Motor neuron (in vitro differentiated cells): ENCODE measurements at places on chromosomes 2 and 18. TPM values are rescaled to one million over a fixed set of nuclear protein-coding genes. Genes with fewer than 3 reads are reported as not detected.

PLCD4 gene
- total RNA-seq: 12.1 and 13.7 TPM in 2 replicates

SERPINB4 gene
- total RNA-seq: 0.29 TPM in 1 of 2 replicates, not detected in the other

DNA sequence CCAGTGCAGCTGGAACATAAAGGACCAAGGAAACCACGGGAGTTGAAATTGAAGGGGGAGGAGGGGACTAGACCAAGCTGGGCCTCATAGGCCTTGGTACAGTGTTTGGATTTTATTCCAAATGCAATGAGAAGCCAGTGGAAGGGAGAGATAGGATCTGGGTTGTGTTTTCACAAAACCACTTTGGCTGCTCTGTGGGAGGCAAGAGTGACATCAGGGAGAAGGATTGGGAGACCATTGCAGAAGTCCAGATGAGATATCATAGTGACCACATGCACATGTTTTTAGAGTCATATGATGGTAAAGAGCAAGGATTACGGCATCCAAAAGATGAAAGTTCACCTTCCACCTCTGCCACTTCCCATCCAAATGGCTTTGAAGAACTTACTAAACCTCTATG is 210.2 kb downstream of the PAX3 start:
- ATAC-seq: no peak

DNA sequence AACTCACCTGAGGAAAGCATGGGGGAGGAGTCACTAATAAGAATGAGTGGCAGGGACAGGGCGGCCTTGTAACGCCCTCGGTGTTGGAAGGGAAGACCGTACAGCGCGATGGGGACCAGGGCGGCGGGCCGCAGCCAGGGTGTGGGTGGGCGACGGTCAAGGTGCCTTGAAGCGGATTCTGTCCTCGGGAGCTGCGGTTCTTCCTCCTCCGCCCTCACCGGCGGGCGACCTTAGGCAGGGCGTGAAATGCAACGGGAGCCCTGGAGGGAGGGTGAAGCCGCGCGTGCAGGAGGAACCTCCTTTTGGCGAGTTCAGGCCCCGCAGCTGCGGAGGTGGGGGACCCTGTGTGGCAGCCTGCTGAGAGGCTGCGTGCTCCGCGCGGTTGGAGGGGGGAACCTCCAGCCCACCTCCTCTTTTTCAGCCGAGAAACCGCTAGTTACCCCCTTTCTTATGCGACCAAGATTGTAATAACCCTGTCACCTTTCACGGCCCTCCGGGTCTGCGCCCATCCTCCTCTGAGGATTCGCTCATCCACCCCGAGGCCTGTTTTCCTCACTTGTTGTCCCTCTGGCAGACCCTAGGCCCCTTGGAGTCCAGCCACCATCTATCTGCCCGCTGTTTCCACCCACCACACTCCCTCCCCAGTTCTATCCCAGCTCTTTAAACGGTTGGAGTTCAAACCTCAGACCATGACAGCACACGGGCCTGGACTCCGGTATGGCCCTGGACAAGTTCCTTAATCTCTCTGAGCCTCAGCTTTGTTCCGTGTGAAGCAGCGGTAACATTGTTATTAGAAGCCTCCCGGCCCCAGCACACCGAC is 823 bp upstream of the RNU2-63P start:
- peak; percentile 47 for ATAC-seq

MRO gene
- 0.52 and 1.00 TPM in 2 replicates for total RNA-seq

DNA sequence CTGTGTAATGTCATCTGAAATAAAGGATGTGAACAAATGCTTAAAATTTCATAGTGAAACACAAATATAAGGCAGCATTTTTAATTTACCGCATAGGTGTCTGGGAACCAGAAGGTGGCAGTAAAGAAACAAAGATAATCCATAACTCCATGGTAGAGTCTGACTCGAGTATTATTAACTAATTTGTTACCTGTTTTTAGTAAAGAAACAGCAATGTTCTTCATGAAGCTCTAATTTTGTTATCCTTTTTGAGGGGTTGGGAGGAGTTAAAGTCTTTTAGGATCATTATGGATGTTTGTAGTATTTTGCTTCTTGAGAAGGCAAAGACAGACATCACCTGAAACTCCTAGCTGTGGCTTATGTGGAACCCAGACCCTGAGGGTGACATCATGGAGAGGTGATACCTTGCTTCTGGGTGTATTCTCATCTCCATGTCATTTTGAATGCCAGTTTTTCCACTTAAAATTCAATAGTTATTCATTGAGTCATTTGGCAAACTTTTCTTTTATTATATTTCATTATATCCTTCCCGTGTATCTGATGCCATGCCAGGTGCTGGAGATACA is 286.2 kb upstream of the EPAS1 start:
- ATAC-seq: no peak

GDF7 gene
- total RNA-seq: 0.16 and 0.25 TPM in 2 replicates

DNA sequence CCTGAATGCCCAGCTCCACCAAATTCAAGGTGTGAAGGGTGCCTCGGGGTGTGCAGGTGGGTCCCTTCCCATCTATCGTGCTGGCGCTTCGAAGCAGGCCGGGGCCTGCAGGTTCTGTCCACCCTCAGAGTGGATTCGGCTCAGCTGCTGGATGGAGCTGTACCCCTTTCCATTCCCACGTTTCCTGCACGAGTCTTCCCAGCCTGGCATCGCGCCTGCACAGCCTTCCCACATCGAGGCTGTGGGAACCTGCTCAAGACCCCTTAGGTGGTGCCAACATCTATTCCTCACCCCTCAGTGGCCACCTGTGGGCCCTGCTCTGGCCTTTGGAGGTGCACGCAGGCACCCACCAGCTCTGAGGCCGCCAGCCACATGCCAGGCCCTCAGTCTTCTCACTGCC is 65.7 kb downstream of the PDCL3 start:
- ATAC-seq: no peak

MORN2 gene
- total RNA-seq: 21.7 and 23.2 TPM in 2 replicates

MERTK gene
- total RNA-seq: 2.3 and 2.4 TPM in 2 replicates

KCNG2 gene
- total RNA-seq: 0.20 TPM in 1 of 2 replicates, not detected in the other
